ENCODE measurements at places on chromosomes 6 and 20. TPM values are rescaled to one million over a fixed set of nuclear protein-coding genes. Genes with fewer than 3 reads are reported as not detected.
A peak's percentile ranks its signal among the peaks of the same experiment; 100 is the strongest.

Gene GJA10
- total RNA-seq = not detected

Gene BPIFB2
- not detected for total RNA-seq

Gene SYCP2L
- total RNA-seq = 16.6 TPM

Gene ECHDC1
- 52.8 TPM for total RNA-seq

Gene SLC35D3
- total RNA-seq = 0.13 TPM

Gene AVP
- not detected for total RNA-seq

Gene ACSS1
- total RNA-seq = 4.0 TPM

Gene TSPO2
- total RNA-seq = not detected

Gene HLA-DOA
- 5.8 TPM for total RNA-seq

Gene VSX1
- total RNA-seq = not detected

Gene C20orf204
- 3.2 TPM for total RNA-seq

DNA sequence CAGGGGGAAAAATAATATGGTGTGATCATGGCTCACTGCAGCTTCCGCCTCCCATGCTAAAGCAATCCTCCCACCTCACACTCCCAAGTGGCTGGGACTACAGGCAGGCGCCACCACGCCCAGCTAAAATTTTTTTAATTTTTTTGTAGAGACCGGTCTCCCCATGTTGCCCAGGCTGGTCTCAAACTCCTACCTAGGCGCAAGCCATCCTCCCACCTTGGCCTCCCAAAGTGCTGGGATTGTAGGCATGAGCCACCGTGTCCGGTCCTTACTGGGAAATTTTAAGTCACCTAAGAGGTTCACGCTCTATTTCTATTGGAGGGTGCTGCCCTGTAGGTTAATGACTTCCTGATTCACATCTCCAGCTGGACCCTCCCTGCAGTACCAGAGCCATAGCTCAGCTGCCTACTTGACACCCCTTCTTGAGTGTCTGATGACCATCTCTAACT is 626 bp upstream of the CDK5RAP1 start:
- peaks cover 11% of the 10 kb centered on the region for H3K36me3 ChIP-seq
- no peaks in the 10 kb centered on the region for H3K27me3 ChIP-seq
- peak overlapping the region; percentile 99 for H3K4me3 ChIP-seq
- H3K4me1 ChIP-seq = peaks cover 22% of the 10 kb centered on the region
- DNase-seq = no peak
- peak overlapping the region; percentile 97 for H3K27ac ChIP-seq

DNA sequence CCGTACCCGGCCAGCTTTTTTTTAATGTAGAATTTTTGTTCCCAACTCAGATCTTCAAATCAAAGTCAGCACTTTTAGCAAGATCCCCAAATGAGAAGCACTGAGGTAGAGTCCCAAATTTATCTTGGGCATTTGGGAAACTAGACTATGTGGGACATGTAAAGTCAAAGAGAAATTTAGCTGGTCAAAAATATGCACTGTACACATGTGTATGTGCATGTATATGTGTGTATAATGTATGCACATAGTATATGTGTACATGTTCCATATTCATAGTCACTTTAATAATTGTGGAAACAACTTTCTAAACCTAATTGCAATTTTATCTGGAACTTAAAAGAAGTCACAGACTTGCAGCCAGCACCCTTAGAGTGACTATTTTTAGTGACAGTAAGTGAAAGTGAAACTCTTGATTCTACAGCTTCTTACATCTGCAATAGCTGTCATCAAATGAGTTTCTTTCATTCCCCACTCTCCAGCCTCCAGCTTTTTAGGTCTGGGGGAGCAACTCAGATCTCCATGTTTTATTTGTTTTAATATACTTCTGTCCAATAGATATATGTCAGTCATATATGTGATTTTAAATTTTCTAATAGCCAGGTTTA is 53.6 kb downstream of the CDC40 start:
- no peak for DNase-seq
- H3K4me1 ChIP-seq = no peaks in the 10 kb centered on the region
- H3K36me3 ChIP-seq = peaks cover 36% of the 10 kb centered on the region
- H3K27ac ChIP-seq = no peak overlapping the region
- no peak overlapping the region for H3K4me3 ChIP-seq
- no peaks in the 10 kb centered on the region for H3K27me3 ChIP-seq

DNA sequence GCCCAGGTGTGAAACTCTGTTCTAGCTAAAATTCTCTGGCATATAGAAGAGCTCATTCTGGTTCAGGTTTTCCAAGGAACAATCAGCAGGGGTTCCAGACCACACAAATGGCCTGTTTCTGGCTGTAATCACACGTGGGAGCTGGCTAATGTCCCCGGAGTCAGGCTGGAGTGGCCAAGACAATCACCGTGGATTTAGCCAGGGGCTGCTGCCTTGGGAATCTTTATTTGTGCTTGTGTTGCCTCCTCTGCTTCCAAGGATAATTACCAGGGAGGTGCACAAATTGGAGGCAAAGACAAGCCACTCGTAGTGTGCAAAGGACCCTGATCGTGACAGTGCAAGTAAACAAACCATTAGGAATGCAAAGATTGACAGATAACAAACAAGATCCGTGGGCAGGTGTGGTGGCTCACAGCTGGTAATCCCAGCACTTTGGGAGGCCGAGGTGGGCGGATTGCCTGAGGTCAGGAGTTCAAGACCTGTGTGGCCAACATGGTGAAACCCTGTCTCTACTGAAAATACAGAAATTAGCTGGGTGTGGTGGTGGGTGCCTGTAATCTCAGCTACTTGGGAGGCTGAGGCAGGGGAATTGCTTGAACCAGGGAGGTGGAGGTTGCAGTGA is 77.3 kb downstream of the KCNB1 start:
- H3K4me1 ChIP-seq = peaks cover 3% of the 10 kb centered on the region
- no peak overlapping the region for H3K4me3 ChIP-seq
- peaks cover 20% of the 10 kb centered on the region for H3K27me3 ChIP-seq
- no peak for DNase-seq

DNA sequence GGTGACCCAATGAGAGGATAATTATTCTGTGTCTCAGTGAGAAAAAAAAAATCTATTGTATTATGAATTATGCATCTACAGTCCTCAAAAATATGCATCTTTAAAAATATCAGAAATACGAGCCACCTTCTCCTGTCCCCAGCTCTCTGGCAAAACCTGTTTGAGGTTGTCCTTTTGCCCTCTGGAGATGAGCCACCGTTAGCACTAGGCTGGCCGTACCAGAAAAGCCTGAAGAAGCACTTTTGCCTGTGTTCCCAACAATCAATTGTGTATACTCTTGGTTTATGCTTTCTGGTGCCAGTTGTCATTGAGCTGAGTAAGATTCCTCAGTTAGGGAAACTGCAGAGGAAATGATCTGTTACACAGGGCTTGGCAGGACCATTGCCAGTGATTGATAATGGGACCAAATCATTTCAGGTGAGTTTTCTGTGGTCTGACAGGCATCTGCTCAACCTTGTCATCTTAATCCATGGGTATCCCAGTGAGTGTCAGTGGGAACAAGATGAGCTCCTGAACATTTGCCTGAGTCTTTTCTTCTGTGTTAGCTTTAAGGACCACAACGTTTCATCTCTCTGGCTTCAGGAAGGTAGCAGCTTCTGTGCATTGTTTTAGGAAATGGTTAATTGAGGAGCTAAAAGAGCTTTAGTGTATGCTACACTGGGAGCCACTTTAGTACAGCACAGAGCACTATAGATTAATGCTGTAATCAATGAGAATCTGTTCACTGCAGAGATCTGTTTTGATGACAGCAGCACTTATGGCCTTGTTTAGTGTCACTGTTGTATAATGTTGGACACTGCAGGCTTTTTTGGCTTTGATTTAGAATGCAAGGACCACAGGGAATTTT is 330.1 kb downstream of the RIMS1 start:
- H3K36me3 ChIP-seq = no peaks in the 10 kb centered on the region
- H3K27ac ChIP-seq = peak overlapping the region; percentile 28
- no peak for DNase-seq
- H3K27me3 ChIP-seq = no peaks in the 10 kb centered on the region
- H3K4me3 ChIP-seq = no peak overlapping the region

DNA sequence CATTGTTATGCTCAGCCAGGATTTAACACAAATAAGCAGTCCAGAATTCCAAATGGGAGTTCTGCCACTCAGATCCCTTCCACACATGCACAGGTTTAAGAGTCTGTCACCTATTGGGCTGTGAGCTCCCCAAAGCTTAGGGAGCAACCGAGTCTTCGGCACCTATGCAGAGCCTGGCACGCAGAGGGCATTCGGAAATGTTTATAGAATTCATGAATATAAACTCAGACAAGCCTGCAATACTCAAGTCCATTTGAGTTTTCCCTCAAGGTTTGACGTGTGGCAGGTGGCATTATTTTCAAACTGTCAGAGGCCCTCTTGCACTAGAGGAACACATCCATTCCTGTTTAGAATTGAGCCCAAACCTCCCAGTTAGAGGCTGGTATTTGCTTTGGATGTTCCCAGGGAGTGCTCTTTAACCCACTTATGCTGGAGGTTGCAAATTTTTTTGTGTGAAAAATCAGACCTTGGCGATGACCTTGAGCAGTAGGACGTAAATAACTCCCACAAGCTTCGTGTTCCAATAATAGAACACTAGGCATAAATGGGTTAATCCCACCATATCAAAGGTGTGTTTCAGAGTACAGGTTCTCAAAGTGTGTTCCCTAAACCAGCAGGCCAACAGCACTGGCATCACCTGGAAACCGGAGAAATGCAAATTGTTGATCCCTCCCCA is 28.1 kb downstream of the MAP1LC3A start:
- H3K36me3 ChIP-seq = peaks cover 5% of the 10 kb centered on the region
- H3K4me1 ChIP-seq = peaks cover 4% of the 10 kb centered on the region
- no peak for DNase-seq
- no peak overlapping the region for H3K4me3 ChIP-seq

- no peak for DNase-seq
- H3K27me3 ChIP-seq = peaks cover 1% of the 10 kb centered on the region
- no peak overlapping the region for H3K27ac ChIP-seq
These were observed 89.6 kb downstream of the CEBPB start for GRCh38 chr20:50279988-50280850.

DNA sequence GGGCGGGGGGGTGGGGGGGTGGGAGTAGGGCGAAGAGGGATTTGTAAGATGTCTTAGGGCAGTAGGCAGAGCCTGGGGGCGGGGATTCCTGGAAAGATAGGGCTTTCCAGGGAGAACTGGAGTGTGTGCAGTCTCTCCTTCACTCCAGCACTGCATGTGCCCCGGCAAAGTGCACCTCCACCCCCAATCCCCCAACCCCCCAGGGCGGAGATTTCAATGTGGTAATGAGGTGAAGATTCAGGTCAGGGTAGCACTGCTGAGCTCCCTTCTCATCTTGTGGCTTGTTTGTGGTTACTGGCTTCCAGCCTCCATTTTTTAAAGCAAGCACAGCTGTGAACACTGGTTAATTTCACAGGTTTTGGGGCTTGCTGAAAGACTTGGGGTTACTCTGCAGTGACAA is 5.9 kb downstream of the TMEM239 start:
- H3K27me3 ChIP-seq = peaks cover 3% of the 10 kb centered on the region
- peaks cover 37% of the 10 kb centered on the region for H3K4me1 ChIP-seq
- peak overlapping the region; percentile 59 for H3K4me3 ChIP-seq
- peak overlapping the region; percentile 87 for H3K27ac ChIP-seq
- DNase-seq = no peak
- no peaks in the 10 kb centered on the region for H3K36me3 ChIP-seq

- peaks cover 44% of the 10 kb centered on the region for H3K4me1 ChIP-seq
- DNase-seq = no peak
- no peak overlapping the region for H3K4me3 ChIP-seq
- peaks cover 12% of the 10 kb centered on the region for H3K36me3 ChIP-seq
- H3K27ac ChIP-seq = no peak overlapping the region
These were observed 89.2 kb downstream of the ARID1B start for GRCh38 chr6:156866220-156867015.

DNA sequence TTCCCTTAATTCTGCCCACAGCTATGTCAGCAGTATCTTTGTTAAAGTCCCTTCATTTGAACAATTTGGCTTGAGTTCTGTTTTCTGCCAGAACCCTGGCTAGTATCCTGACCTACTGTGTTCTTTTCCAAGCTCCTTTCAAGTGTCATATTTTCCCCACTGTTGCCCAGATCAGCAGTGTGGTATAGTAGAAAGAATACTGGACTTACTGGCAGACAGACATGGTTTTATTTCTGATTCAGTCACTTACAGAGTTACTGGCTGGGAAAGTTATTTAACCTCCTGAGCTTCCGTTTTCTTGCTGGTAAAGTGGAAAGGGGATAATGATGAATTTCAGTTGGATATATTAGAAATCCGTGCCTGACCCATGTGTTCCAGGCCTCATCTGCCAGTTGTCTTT is 39.8 kb upstream of the RAB23 start:
- H3K36me3 ChIP-seq = no peaks in the 10 kb centered on the region
- H3K4me3 ChIP-seq = no peak overlapping the region
- no peaks in the 10 kb centered on the region for H3K27me3 ChIP-seq
- H3K27ac ChIP-seq = no peak overlapping the region
- no peak for DNase-seq
- H3K4me1 ChIP-seq = peaks cover 21% of the 10 kb centered on the region

GRCh38 chr6:31309641-31310040 is 37.7 kb upstream of the HLA-C start:
- no peak overlapping the region for H3K4me3 ChIP-seq
- H3K36me3 ChIP-seq = no peaks in the 10 kb centered on the region
- H3K27ac ChIP-seq = no peak overlapping the region
- DNase-seq = no peak

DNA sequence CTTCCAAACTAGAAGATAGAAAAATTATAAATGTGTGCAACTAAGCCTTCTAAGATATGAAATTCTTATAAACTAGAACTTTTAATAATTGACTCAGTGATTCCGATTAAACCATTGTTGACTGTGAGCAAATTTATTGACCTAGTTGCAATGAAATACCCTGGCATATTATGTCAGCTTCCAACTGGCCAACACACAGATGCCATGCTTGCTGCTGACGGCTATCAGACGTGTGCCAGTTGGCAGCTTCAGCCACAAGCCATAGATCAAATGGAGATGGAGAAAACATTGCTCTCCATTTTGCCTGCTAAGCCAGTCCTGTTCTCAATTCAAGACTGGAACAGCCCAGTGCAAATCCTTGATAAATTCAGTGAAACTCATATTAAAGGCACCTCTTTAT is 101.7 kb upstream of the HDGFL1 start:
- no peak overlapping the region for H3K4me3 ChIP-seq
- peak overlapping the region; percentile 67 for H3K27ac ChIP-seq
- H3K4me1 ChIP-seq = peaks cover 49% of the 10 kb centered on the region
- DNase-seq = no peak
- no peaks in the 10 kb centered on the region for H3K27me3 ChIP-seq

GRCh38 chr6:108838101-108838717 is 10.0 kb upstream of the ARMC2 start:
- no peak overlapping the region for H3K27ac ChIP-seq
- H3K4me1 ChIP-seq = peaks cover 11% of the 10 kb centered on the region
- peak overlapping the region; percentile 51 for H3K4me3 ChIP-seq
- no peak for DNase-seq

- no peak overlapping the region for H3K27ac ChIP-seq
- H3K4me1 ChIP-seq = peaks cover 7% of the 10 kb centered on the region
- H3K4me3 ChIP-seq = no peak overlapping the region
These were observed 131.8 kb upstream of the MLN start for GRCh38 chr6:33935439-33936080.

GRCh38 chr6:120608826-120609225 is 725.5 kb downstream of the TBC1D32 start:
- peaks cover 4% of the 10 kb centered on the region for H3K27me3 ChIP-seq
- DNase-seq = no peak
- no peak overlapping the region for H3K4me3 ChIP-seq
- no peaks in the 10 kb centered on the region for H3K36me3 ChIP-seq

GRCh38 chr20:8073024-8073832 is 53.7 kb upstream of the TMX4 start:
- H3K27ac ChIP-seq = peak overlapping the region; percentile 89
- no peak for DNase-seq
- no peaks in the 10 kb centered on the region for H3K36me3 ChIP-seq
- H3K4me3 ChIP-seq = no peak overlapping the region

Measured in mesothelial cell of epicardium (in vitro differentiated cells).